ENCODE measurements at places on chromosomes 4 and X. TPM values are rescaled to one million over a fixed set of nuclear protein-coding genes. Genes with fewer than 3 reads are reported as not detected.
A peak's percentile ranks its signal among the peaks of the same experiment; 100 is the strongest.

- H3K27me3 ChIP-seq, result peaks cover 26% of the 10 kb centered on the region
- no peaks in the 10 kb centered on the region for H3K36me3 ChIP-seq
- H3K4me1 ChIP-seq, result no peaks in the 10 kb centered on the region
- no peak for DNase-seq
Observed at GRCh38 chrX:153440556-153441135, 5.2 kb downstream of the TREX2 start.

- no peak for DNase-seq
- peaks cover 11% of the 10 kb centered on the region for H3K27me3 ChIP-seq
- H3K36me3 ChIP-seq, result no peaks in the 10 kb centered on the region
- no peaks in the 10 kb centered on the region for H3K4me1 ChIP-seq
Observed at GRCh38 chrX:30814978-30815377, 74.1 kb downstream of the TAB3 start.

- H3K4me1 ChIP-seq, result no peaks in the 10 kb centered on the region
- H3K4me3 ChIP-seq, result no peak overlapping the region
- no peak for DNase-seq
- H3K27ac ChIP-seq, result no peak overlapping the region
- no peaks in the 10 kb centered on the region for H3K36me3 ChIP-seq
- no peaks in the 10 kb centered on the region for H3K27me3 ChIP-seq
Observed at GRCh38 chr4:176957353-176958118, 164.8 kb upstream of the VEGFC start.

DNA sequence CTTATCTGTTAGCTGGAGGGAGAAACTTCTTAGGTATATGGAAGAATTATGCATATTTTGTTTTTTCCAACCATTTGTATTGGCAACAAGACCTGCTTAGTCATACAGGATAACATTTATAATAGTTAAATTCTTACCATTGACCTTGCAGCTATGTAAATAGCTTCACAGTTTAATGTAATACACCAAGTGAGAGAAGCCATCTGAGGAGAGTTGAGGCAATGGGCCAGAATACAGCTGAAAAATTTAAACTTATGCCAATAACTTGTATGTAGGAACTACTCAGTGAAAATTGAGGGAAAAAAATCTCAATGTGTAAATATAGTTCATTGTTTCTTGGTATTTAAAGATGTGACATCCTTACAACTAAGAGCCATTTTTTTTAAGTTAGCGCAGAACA, 273.5 kb downstream of the DACH2 start:
- no peak overlapping the region for H3K4me3 ChIP-seq
- peaks cover 6% of the 10 kb centered on the region for H3K27me3 ChIP-seq
- no peaks in the 10 kb centered on the region for H3K36me3 ChIP-seq
- DNase-seq, result no peak
- H3K4me1 ChIP-seq, result no peaks in the 10 kb centered on the region

GRCh38 chrX:43025806-43026315, 247.9 kb upstream of the PPP1R2C start:
- H3K27ac ChIP-seq, result no peak overlapping the region
- H3K36me3 ChIP-seq, result peaks cover 4% of the 10 kb centered on the region
- DNase-seq, result no peak
- H3K4me3 ChIP-seq, result no peak overlapping the region
- no peaks in the 10 kb centered on the region for H3K27me3 ChIP-seq

DNA sequence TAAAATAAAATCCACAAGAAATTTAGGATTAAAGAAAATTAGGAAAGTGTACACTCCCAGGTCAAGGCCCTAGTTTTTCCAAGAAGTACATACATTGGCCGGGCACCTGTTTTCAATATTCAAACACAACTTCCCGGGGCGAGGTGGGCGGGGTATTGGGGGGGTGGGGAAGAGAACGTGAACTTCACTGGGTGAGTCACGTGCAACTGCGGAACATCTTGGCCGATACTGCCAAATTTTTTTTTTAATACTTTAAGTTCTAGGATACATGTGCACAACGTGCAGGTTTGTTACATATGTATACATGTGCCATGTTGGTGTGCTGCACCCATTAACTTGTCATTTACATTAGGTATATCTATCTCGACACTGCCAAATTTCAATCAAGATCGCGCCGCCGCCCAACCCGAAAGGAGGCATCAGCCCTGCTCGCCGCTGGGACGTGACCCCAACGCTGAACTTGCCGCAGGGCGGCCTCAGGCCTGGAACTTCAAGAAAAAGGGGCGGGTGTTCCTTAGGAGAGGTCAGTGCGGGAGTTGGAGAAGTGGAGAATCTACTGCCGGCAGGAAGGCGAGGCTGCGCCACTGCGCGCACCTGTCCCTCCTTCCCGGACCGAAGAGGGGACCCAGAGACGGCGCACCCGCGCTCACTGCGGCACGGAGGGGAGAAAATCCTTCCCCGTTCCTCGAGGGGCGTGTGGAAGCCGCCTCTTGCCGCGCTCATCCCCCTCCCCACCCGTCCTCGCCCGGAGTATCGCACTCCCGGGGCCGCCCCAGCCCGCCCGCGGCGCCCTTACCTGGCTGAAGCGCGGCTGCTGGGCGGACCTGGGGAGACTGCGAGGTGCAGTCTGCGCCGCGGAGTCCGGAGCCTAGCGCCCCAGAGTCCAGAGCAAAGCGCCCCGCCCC, at the start of gene TEC:
Gene TEC (minus strand): TSS at position 883 of the 905 bp plus-strand sequence. CDS start 41,224 bp downstream, outside the sequence.
- peaks cover 20% of the 10 kb centered on the region for H3K4me1 ChIP-seq
- H3K4me3 ChIP-seq, result peak within 1 kb of the TSS; percentile 96
- peak within 1 kb of the TSS; percentile 85 for H3K27ac ChIP-seq
- peak; percentile 49 for DNase-seq

DNA sequence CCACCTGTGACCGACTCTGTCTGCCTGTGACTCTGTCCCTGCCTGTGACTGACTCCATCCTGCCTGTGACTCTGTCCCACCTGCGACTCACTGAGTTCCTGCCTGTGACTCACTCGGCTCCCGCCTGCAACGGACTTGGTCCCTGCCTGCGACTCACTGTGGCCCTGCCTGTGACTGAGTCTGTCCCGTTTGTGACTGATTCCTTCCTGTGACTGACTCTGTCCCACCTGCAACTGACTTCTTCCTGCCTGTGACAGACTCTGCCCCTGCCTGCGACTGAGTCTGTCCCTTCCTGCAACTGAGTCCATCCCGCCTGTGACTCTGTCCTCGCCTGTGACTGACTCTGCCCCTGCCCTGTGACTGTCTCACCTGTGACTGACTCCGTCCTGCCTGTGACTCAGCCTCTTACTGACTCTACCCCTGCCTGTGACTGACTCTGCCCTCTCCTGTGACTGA, 9.6 kb upstream of the UVSSA start:
- H3K36me3 ChIP-seq, result peaks cover 37% of the 10 kb centered on the region
- H3K27ac ChIP-seq, result peak overlapping the region; percentile 69
- H3K4me1 ChIP-seq, result peaks cover 32% of the 10 kb centered on the region
- no peaks in the 10 kb centered on the region for H3K27me3 ChIP-seq

DNA sequence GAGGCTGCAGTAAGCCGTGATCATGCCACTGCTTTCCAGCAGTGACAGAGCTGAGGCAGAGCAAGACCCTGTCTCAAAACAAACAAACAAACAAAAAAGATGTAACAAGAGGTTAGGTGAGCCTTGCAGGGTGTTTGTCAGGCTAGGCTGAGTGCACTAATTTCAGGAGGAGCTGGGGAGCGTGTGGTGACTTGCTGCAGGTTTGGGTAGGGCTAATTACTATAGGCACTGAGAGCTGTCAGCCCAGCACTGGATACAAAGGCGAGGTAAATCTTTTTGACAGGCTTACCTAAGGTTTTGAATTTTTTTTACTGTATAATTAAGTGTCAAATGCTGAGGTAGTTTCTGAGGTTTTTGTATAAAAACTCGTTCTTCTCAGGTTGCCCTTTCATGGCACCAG, 29.8 kb upstream of the SH3D19 start:
- H3K36me3 ChIP-seq, result no peaks in the 10 kb centered on the region
- no peak overlapping the region for H3K4me3 ChIP-seq
- no peak overlapping the region for H3K27ac ChIP-seq
- H3K27me3 ChIP-seq, result peaks cover 7% of the 10 kb centered on the region

GRCh38 chr4:1842993-1843448, 12.9 kb downstream of the LETM1 start:
- DNase-seq, result no peak
- H3K36me3 ChIP-seq, result peaks cover 22% of the 10 kb centered on the region
- H3K4me1 ChIP-seq, result no peaks in the 10 kb centered on the region
- no peak overlapping the region for H3K4me3 ChIP-seq
- no peaks in the 10 kb centered on the region for H3K27me3 ChIP-seq
- no peak overlapping the region for H3K27ac ChIP-seq

DNA sequence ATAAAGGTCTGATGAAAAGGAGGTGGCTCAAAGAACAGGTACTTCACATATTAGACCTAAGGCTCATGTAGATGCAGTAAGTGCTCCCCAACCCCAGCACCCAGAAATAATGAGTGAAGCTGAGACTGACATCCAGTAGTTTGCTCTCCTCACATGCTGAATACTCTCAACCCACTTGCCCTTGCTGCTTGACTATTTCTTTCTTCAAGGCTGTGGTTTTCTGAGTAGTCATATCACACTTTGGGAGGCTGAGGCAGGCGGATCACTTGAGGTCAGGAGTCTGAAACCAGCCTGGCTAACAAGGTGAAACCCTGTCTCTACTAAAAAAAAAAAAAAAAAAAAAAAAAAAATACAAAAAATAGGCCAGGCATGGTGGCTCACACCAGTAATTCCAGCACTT, 51.5 kb upstream of the PRPS1 start:
- H3K36me3 ChIP-seq, result peaks cover 2% of the 10 kb centered on the region
- no peak overlapping the region for H3K4me3 ChIP-seq

GRCh38 chr4:30882995-30883675, 163.0 kb downstream of the PCDH7 start:
- DNase-seq, result no peak
- no peak overlapping the region for H3K27ac ChIP-seq
- H3K27me3 ChIP-seq, result no peaks in the 10 kb centered on the region
- no peaks in the 10 kb centered on the region for H3K36me3 ChIP-seq

- no peaks in the 10 kb centered on the region for H3K36me3 ChIP-seq
- H3K27me3 ChIP-seq, result no peaks in the 10 kb centered on the region
- no peaks in the 10 kb centered on the region for H3K4me1 ChIP-seq
- no peak overlapping the region for H3K27ac ChIP-seq
Observed at GRCh38 chr4:149997881-149998421, 80.3 kb upstream of the DCLK2 start.

- peaks cover 26% of the 10 kb centered on the region for H3K4me1 ChIP-seq
- no peak overlapping the region for H3K4me3 ChIP-seq
- DNase-seq, result peak; percentile 42
- no peaks in the 10 kb centered on the region for H3K27me3 ChIP-seq
Observed at GRCh38 chr4:74230902-74231499, 73.1 kb downstream of the MTHFD2L start.

GRCh38 chrX:37776283-37776986, 3.4 kb upstream of the CYBB start:
- H3K4me1 ChIP-seq, result peaks cover 23% of the 10 kb centered on the region
- no peaks in the 10 kb centered on the region for H3K36me3 ChIP-seq
- no peak overlapping the region for H3K4me3 ChIP-seq
- peak; percentile 21 for DNase-seq

- no peak overlapping the region for H3K4me3 ChIP-seq
- DNase-seq, result no peak
- H3K36me3 ChIP-seq, result no peaks in the 10 kb centered on the region
- H3K27me3 ChIP-seq, result no peaks in the 10 kb centered on the region
Observed at GRCh38 chr4:38223782-38224236, 263.6 kb downstream of the PTTG2 start.

The BMPR1B gene
- total RNA-seq, result not detected

The FAM47A gene
- not detected for total RNA-seq

The OPRPN gene
- total RNA-seq, result not detected

The ZAR1 gene
- total RNA-seq, result not detected

The IL15 gene
- total RNA-seq, result 2.1 TPM

The C4orf33 gene
- 22.1 TPM for total RNA-seq

The SPINK2 gene
- not detected for total RNA-seq

The NPY2R gene
- not detected for total RNA-seq

The DSPP gene
- not detected for total RNA-seq

The SCFD2 gene
- total RNA-seq, result 15.5 TPM

The EPHA5 gene
- not detected for total RNA-seq
